Amniotic epithelial cell (primary cell): ENCODE measurements at places on chromosomes 16 and 17.

GRCh38 chr16:19068237-19068815, 912 bp downstream of the COQ7 start:
- DNase-seq: no peak

DNA sequence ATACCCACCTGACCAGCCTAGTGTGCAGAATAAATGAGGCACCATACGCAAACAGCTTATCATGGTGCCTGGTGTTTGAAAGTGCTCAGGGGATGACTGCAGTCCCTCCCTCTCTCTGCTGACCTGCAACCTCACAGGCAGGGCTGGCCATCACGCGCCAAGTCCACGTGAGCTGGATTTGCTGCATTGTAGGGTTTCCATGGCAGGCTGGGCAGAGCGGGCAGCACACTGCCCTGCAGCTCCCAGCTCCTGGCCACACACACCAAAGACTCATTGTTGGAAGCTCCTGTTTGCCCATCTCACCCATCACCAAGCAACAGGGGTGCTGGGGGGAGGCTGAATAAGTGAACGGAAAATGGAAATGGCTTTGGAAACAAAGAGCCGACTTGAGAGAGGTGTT, 81.8 kb downstream of the IRX3 start:
- DNase-seq: no peak

GRCh38 chr16:87790292-87791100, 24.7 kb upstream of the KLHDC4 start:
- DNase-seq: peak; percentile 81

DNA sequence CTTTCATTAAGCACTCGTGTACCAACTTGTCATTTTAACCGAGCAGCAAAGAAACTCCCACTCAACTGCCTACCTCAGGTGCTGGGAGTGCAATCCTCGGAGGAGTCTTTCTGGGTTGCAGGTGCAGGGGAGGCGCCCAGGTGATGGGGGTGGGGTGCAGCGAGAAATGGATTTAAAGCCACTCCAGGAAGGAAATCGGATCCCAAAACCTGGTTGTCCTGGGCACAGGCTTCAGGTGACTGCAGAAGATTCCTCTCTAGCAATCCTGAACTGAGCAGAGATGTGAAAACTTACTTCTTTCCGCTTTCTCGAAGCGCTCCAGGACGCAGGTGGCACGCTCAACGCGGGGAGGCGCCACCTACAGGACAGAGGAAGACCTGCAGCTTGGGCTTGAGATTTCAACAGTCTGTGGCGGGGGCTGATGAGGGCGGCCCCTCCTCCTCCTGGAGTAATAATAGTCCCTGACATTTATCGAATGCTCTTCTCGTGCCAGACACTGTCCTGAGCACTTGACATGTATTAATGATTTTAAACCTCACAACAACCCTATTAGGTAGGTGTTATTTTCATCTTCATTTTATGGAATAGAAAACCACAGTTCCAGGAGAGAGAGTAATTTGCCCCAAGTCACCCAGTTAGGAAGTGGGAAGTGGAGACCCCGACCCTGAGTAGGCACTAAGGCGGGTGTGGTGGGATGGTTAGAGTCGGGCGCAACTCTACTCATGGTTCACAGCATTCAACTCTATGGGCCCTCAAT, 27.2 kb upstream of the SKAP1 start:
- DNase-seq: peak; percentile 41

- DNase-seq: peak; percentile 29
Observed at GRCh38 chr17:46929413-46929812, 6.5 kb downstream of the GOSR2 start.

DNA sequence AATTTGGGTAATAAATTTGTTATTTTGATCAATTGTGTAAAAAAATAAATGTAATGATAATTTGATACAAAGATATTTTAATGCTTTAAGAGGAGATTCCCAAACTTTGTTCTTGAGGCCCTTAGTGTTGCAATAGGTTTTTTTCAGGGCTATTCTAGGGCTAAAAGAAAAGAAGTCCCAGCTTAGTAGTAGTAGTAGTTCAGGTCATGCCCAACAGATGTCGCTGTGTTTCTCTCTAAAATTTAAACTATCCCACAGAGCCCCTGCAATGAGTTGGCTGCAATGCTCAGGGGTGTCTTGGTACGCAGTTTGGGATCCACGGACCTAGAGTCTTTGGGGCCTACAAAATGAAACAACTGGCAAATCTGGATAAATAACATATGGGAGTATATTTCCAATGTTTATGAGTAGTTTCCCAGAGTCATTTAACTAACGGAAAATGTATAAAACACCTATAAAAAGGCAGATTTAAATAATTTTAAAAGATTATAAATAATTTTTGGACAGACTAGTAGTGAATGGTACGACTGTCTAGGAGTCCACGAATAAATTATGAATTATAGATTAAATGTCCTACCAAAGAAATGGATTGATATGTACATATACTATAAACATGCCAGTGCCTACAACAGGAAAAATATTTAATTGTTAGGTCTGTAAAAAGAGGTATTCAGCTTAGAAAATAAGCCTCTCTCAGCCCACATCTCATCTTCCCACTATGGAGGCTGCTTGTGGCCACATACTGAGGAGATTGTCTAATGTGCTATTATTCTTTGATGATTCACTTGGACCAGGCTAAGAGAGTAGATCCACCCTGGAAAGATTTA, 228.5 kb upstream of the PMFBP1 start:
- DNase-seq: peak; percentile 60

DNA sequence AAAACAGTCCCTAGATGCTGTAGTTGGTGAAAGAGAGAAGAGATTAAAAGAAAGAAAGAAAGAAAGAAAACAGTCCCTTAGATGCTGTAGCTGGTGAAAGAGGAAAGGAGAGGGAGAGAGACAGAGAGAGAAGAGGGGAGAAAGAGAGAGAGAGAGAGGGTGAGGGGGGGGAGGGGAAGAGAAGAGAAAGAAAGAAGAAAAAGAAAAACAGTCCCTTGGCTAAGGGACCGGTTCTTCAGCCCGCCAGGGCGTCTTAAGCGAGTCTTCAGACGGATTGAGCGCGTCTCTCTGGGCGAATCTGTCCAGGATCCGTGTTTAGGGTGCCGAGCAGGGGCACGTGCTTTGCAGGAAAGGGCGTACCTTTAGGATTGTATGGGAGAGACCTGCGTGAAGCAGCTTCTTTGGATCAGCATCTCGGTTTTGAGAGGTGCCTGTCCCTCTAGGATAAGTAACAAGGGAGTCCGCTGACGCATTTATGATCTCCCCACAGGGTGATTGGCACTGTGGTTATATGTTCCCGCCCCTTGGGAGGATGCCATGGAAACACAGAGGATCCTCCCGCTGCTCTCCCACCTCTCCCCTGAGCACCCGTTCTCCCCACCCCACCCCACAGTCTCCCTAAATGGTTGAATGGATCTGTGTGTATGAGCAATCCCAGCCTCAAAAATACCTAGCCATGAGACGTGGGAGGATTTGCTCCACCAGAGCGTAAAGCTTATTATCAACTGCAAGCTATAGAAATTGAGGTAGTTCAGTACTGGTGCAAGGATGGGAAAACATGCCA, 16.7 kb downstream of the GNGT2 start:
- peak; percentile 79 for DNase-seq

GRCh38 chr17:31318851-31319661, 2.4 kb downstream of the EVI2A start:
- DNase-seq: no peak

DNA sequence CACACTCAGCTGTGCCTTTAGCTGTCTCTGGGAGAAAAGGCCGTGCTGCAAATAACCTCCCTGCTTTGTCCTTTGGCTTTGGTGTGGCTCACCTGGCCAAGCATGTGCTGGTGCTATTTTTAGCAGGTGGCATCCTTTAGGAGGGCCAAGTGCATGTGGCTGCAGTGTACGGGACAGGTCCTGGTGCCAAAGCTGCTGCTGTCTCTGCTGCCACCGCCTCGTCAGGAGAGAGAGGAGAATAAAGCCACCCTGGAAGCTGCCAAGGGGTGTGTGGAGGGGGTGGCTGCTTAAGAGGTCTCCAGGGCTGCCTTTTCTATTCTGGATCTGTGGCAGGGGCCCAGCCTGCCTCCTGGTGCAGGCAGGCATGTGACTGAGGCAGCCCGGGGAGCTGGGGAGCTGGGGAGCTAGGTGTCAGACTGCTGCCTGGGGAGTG, 6.2 kb downstream of the AKAP1 start:
- no peak for DNase-seq

DNA sequence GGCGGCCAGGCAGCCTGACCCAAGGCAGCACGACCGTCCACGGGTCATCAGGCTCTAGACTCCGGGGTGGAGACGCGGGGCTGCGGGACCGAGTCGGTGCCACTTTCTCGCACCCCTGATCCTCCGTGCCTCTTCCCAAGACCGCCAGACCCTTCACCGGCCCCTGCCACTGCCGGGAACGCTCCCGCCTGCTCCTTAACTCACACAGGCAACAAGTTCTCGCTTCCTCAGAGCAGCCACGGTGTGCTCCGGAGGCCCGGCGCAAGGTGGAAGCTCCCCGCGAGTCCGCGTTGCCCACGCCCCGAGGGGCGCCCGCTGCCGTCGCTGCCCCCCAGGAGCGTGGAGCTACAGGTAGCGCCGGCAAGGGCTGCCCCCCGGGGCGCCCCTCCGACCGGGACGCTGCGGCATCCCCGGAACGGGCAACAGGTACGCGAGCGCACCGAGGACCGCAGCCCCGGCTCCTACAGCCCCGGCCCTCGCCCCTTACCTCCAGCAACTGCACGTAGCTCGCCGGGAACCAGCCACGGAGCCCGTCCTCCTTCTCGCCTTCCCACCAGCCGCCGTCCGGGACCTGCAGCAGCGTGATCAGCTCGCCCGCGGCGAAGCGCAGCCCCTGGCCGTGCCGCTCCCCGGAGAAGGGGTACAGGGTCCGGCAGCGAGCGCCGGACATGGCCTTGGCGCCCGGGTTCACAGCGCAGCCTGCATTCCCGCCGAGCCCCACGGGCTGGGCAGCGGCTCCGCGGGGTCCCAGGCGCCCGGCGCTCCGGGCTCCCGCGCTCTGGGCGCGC, 491 bp downstream of the GAS7 start:
- DNase-seq: no peak

- peak; percentile 37 for DNase-seq
Observed at GRCh38 chr17:66711881-66712321, 123.0 kb upstream of the CACNG5 start.

GRCh38 chr16:65658787-65659220, 536.9 kb upstream of the CDH11 start:
- peak; percentile 38 for DNase-seq

GRCh38 chr17:80866050-80866793, 125.4 kb upstream of the CHMP6 start:
- DNase-seq: peak; percentile 49

DNA sequence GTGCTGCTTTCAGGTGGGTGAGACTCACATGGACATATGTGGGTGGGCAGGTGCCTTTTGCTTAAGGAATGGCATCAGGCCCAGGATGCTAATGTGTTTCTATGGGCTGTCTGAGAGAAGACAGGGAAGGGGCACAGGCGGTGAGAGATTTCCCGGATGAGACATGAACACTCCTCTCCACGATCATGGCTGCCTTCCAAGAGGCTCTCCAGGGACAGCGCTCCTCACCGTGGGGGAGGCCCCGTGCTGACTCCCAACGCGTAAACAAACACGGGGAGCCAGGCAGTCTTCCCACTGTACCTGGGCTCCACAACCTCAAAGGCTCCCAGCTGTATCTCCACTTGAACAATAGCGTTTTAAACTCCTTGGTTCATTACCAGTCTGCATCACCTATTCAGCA, 42.8 kb downstream of the CDK5R1 start:
- peak; percentile 16 for DNase-seq

GRCh38 chr16:87951552-87952538, 611 bp downstream of the BANP start:
- DNase-seq: no peak

DNA sequence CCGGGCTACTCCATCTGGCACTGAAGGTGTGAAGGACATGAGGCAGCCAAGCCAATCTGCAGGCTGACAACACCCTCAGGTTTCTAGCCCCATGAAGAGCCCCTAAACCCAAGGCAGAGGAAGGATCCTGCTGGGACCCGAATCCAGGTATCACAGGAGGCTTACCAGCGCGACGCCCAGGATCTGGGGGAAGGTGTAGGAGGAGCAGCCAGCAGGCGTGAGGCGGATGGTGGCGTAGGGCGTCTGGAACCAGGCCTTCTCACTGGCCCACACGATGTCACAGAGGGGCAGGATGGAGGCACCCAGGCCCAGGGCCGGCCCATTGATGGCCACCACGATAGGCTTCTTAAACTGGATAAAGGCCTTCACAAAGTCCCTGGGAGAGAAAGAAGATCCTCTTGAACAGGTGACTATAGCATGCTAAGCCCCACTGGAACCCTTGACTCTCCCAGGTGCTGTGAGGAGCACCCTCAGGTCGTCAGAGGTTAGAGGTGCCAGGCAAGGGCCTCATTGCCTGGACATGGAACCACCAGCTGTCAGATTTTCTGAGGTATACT, 71.7 kb downstream of the DYNLRB2 start:
- DNase-seq: no peak

- DNase-seq: no peak
Observed at GRCh38 chr16:27899736-27900135, 163.8 kb downstream of the GSG1L start.

GRCh38 chr16:15811481-15812400, 45.1 kb downstream of the MYH11 start:
- peak; percentile 94 for DNase-seq

DNA sequence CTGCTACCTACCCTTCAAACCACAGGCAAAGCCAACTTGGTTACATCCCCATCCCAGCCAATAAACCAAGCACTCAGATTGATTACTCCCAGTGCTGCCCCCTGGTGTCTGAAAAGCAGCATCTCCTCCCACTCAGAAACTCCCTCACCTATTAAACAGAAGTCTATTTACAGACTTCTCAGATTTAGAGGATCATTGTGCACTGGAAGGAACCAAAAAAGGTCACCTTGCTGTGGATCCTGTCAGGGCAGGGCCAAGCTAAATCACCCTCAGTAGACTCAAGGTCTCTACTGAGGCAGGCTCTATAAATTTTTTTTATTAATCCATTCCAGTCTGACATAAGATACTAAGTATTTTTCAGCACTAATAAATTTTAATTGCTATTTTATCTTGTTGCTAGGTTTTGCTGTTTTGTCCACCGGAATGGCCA, 17.6 kb downstream of the HIGD1B start:
- peak; percentile 57 for DNase-seq

GRCh38 chr17:16919663-16920627, 52.0 kb downstream of the TNFRSF13B start:
- DNase-seq: no peak

DNA sequence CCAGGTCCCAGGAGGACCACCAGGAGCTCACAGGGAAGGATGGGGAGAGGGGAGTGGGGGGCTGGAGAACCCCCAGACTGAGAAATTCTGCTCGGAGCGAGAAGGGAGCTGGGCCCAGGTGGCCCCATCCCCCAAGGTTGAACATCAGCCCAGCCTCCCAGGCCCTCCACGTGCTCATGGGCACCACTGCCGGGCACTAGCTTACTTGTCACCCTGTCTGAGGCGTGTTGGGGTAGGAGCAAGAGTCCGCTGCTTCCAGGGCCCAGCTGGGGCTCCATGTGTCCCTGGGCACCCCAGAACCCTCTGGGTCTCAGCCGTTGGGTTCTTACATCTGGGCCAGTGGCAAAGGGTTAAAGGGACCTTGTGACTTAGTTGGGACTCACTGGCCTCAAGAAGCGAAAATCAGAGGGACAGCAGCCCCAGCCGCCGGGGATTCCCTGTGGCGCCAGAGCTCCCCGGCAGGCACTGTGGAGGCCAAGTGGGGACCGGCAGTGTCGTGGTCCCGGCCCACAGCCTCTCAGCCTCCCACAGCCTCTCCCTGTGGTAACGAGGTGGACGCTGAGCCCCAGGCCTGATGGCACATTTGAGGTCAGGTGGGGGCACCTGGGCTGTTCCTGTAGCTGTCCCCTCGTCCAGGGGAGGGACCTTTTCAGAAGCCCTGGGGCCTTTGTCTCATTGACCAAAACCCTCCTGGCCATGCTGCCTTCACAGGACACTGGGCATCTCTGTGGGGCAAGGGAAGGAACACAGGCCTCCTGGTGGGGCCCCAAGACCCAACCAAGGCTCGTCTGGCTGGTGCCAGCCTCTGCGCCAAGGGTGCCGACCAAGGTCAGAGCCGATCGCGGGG, 33.7 kb upstream of the CDH15 start:
- no peak for DNase-seq
